ENCODE measurements at places on chromosomes 16 and 17.

GRCh38 chr17:32854832-32855389 lies 22.0 kb downstream of the MYO1D start:
- no peak for DNase-seq

- DNase-seq, result no peak
Measured at GRCh38 chr16:85235991-85236817, 123.9 kb upstream of the CIBAR2 start.

DNA sequence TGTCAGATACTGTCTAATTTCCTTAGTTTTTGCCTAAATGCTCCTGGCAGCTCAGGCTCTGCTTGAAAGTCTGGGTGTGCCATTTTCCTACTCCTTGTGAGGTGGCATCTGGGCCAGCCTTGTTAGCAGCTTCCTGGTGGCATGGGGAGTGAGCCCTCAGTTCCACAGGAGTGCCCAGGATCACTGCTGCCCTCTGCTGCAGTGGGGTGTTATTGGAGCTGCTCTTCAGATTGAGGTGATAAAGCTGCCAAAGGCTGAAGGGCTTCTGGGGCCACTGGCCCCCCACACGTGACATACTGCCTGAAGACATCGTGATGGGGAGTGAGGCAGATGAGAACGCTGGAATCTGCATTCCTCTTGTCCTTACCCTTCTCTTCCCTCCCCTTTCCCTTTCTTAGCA lies 27.4 kb downstream of the CEP95 start:
- DNase-seq, result no peak

- DNase-seq, result no peak
Measured at GRCh38 chr16:28985211-28986041, 574 bp downstream of the LAT start.

DNA sequence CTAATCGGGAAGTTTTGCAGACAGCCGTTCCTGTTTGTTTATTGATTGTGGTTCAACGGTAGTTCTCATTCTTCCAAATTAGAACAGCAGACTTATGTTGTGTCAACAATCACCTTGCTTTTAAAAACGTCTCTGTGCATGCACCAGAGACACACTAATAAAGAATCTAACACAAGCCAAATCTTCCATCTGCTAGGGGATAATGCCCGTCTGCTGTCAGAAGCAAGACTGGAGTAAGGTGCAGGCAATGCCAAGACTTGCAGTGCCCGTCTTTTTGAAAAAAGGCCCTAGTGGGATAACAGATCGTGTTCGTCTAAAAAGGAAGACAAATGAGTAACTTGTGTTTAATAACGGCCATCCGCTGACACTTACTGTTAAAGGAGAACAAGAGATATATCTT lies 158.4 kb downstream of the KCNJ2 start:
- no peak for DNase-seq

DNA sequence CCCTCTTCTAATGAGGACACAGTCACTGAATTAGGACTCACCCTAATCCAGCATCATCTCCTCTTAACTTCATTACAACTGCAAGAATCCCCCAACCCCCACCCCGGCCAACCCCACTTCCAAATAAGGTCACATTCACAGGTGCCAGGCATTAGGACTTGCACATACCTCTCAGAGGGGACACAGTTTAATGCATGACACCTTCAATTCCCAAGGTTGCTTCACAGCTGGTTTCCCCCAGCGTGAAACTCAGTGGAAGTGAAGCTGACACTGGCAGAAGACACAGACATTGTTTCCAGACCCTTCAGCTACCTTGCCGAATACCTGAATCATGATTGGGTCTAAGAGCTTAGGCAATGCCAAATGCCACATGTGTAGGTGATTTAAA lies 217.0 kb upstream of the DYNLRB2 start:
- DNase-seq, result no peak

- DNase-seq, result no peak
Measured at GRCh38 chr17:53662608-53663007, 160.1 kb upstream of the KIF2B start.

DNA sequence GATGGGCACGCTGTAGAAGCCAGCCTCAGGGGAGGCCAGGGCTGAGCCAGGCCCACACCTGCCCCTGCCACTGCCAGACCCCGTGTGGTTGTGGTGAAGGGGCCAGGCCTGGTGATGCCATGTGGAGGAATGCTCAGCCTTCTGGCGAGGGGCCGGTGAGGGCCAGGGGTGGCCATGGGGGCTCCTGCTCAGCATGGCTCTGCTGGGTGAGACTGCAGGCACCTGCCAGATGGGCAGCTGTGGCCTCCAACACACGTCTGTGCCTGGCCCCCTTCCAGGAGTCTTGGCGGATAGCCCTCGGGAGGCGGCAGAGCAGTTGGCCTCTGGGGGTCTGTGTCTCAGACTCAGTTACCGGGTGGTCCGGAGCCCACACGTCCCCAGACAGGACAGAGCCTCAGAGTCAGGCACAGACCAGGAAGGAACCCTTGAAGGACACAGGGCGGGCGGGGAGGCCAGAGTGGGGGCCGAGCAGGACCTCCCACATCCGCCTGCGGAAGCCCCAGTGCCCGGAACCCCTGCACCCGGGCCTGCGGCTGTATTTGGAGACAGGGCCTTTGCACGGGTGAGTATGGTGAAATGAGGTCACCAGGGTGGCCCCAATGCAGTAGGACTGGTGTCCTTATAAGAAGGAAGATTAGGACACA lies 22.5 kb upstream of the CHMP6 start:
- no peak for DNase-seq

- DNase-seq, result no peak
Measured at GRCh38 chr16:50719401-50720337, 22.2 kb upstream of the CYLD start.

GRCh38 chr17:539066-539465 lies 175.6 kb downstream of the VPS53 start:
- no peak for DNase-seq

- DNase-seq, result no peak
Measured at GRCh38 chr16:79050063-79050462, 550.5 kb downstream of the MAF start.

GRCh38 chr17:49454050-49454449 lies 39.4 kb upstream of the PHB1 start:
- DNase-seq, result no peak

- DNase-seq, result no peak
Measured at GRCh38 chr16:82761858-82762257, 135.1 kb downstream of the CDH13 start.

GRCh38 chr17:50677851-50678375 lies 29.8 kb downstream of the ANKRD40 start:
- no peak for DNase-seq
